ENCODE measurements at places on chromosomes 16 and 17. TPM values are rescaled to one million over a fixed set of nuclear protein-coding genes. Genes with fewer than 3 reads are reported as not detected.

The CDH8 gene
- not detected for total RNA-seq

The SP6 gene
- total RNA-seq = 0.22 TPM

The ADAD2 gene
- not detected for total RNA-seq

The TBX4 gene
- total RNA-seq = not detected

The KRT26 gene
- not detected for total RNA-seq

The DHRS7C gene
- not detected for total RNA-seq

DNA sequence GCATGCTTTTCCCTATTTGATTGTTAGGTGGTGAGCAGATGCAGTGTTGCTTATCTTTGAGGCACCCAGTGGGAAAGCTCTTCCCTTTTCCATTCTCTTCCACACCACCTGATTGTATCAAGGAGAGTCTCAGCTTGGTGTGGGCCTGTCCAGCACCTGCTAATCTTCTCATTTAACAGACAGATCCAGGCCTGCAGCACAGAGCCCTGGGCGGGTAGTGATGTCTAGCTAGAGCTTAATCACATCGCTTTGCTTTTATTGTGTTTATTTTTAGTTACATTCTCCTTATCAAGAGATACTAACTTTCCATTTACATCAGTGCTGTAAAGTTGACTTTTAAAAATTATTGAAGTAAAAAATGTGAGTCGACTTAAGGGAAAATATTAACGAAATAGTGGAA is 24.2 kb downstream of the FOXL1 start:
- DNase-seq = no peak

- no peak for DNase-seq
These were observed 26.6 kb downstream of the PIK3R5 start for GRCh38 chr17:8938933-8939332.

DNA sequence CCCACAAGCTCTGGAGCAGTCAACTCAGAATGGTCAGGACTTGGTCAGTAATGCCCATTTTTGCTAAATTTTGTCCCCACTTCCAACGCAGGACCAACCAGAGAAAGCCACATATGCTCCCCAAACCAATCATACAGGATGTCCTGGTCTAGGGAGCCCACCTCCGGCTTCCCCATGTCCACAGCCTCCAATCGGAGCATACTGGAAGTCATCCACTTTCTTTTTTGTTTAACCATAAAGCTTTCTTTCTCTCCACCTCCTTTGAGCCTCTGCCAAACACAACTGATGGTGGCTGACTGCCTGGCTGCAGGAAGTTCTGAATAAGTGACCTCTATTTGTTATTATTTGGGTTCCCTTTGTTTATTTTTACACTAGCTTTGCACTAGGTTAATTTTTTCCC is 549.1 kb downstream of the WWOX start:
- no peak for DNase-seq

DNA sequence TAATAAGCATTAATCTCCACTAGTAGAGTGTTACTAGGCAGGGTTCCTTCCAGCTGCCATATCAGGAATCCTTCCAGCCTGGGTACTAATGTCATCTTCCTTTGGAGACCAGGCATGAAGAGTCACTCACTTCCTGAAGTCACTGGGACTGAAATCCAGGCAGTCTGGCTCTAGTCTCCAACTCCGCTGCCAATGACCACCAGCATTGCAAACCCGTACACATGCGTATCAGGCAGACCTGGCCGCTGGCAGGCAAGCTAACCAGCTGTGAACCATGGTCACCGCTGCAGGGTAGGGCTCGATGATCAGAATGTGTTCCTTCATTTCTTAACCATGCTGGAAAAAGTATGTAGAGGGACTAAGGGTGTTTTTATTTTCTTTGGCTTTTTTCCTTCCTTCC is 255.5 kb downstream of the CDH13 start:
- DNase-seq = no peak

DNA sequence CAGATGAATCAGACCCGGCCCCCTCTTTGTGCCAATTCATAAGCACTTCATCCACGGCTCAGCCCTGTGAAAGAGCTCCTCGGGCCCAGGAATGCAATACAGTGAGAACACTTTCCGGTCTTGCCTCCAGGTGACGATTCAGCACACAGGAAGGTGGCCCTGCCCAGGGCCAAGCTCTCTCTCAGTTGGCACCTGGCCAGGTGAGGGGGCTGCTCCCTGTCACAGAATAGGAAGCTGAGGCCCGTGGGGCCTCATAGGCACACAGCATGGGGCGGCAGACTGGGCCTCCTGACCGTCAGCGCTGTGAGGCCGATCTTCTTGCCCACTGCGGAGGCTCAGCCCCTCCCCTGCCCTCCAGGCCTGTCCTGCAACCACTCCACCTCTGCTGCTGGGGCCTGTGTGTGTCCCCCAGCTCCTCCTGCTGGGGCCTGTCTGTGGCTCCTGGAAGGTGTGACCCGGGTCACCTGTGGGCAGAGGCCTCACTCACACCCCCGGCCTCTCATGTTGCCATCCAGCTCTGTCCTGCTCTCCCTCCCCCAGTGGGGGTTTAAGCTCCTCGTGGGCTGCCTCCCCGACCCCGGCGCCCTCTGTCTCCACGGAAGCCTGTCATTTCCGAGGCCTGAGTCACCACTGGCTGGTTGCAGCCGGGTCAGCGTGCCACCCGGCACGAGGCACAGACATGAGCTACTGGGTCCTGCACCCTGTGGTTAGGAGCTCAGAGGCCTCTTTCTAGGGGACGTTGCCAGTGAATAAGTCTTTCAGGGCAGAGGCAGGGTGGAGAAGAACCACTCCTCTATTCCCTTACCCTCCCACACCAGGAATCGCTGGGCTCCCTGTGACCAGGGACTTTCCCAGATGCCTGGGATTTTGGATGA is 114.4 kb downstream of the SEC14L1 start:
- DNase-seq = no peak

DNA sequence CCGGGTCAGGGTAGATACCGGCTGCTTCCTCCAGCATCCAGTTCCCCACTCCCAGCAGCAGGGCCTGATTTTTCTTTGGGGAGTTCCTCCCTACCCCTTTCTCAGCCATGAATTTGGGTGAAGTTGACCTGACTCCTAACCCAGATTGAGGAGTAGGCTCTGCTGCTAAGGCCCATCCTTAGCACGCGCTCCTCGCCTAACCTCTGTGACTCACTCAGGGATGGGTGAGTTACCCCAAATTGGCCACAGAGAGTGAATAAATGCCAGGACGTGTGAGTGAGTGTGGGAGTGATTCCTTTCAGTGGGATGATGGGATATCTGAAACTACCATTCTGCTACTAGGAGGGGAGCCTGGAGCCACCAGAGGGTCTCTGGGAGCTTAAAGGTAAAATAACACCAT is 28.9 kb upstream of the ABCC12 start:
- DNase-seq = no peak

GRCh38 chr16:4019371-4019791 is 96.9 kb downstream of the ADCY9 start:
- no peak for DNase-seq

DNA sequence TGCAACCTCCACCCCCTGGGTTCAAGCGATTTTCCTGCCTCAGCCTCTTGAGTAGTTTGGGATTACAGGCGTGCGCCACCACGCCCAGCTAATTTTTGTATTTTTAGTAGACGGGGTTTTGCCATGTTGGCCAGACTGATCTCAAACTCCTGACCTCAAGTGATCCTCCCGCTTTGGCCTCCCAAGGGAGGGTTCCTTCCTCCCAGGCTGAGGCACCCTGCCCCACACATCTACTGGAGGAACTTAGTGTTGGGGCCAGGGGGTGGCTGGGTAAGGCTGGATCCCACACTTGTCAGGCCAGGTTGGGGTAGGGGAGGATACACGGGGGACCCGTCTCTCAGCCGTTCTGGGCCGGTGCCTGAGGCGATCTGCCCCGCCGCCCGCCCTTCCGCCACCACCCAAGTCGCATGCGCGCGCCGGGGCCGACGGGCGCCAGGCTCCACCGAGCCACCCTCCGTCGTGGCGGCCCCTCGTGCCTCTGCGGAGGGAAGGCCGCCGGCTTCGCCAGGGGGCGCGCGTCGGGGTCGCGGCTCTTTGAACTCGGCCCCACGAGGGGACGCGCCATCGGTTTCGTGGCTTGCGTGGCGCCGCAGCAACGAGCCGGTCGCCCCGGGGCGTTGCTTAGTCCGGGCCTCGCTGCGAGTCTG is 15.9 kb downstream of the GRB7 start:
- no peak for DNase-seq

DNA sequence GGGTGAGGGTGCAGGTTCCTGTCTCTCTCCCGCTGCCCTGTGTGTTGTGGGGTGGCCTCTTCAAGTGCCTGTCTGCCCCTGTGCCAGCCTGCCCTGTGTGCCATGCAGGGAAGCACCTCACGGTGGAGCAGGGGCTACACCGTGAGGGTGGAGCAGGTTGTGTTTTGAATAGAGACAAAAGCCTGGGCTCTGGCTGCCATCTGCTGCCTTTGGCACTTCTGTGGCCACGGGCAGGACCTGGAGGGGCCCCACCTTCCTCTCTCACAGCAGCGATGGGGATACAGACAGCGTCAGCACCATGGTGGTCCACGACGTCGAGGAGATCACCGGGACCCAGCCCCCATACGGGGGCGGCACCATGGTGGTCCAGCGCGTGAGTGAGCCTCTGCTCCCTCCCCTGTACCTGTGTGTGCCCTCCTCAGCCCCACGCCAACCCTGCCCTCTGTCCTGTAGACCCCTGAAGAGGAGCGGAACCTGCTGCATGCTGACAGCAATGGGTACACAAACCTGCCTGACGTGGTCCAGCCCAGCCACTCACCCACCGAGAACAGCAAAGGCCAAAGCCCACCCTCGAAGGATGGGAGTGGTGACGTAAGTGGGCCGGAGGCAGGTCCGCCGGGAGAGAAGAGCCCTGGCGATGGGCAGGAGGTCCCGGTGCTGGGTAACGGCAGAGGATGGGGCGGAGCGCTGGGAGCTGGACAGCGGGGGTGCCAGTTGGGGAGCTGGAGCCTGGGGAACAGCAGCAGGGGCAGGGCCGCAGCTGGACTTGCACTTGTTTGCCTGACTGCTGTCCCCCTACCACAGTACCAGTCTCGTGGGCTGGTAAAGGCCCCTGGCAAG is 5.4 kb upstream of the C17orf107 start:
- DNase-seq = no peak

- no peak for DNase-seq
These were observed 39.5 kb downstream of the GPT2 start for GRCh38 chr16:46923513-46924295.

DNA sequence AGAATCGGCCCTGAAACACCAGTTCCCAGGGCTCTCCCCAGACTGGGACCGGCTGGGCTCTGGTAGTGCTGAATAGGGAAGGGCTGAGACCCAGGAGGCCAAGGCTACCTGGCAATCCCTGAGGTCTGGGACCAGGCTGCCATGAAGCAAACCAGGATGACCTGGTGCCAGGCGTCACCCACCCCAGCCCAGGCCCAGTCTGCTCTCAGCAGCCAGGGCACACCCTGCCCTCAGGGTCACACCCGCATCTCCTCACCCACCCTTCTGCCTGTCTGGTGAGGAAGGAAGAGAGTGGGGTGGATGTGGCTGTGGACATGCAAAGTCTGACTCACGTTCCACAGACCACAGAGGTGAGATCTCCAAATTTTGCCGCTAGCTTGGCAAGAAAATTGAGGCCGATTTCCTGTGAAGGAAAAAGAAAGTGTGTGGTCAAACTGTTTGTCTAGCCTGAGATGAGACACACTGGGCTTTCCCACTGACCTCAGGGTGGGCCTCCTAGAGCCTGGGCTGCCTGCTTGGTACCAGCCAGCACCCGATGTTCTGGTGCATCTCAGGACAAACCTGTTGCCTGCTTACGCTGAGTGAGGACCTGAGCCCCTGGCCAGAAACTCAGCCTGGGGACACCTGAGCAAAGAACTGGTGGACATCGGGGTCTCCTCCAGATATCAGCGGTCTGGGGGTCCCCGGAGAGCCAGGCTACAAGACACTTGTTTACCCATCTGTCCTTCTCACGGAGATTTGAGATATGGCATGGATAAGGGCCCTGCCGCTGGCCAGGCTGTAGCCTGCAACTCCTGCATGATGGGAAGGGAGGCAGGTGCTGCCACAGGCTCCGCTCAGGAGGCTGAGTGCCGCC is 6.3 kb upstream of the RAB37 start:
- DNase-seq = peak; percentile 62

- DNase-seq = peak; percentile 71
These were observed 6.2 kb downstream of the JPH3 start for GRCh38 chr16:87608400-87608985.

GRCh38 chr17:82236142-82236971 is 7.5 kb downstream of the SLC16A3 start:
- peak; percentile 81 for DNase-seq

All from activated naive CD8-positive, alpha-beta T cell treated with anti-CD3 and anti-CD28 coated beads, Interleukin-2, amount 10 ng/mL, durations not matched to agents 7 days and 5 days (primary cell).